ENCODE measurements at places on chromosomes 3 and 15.

GRCh38 chr3:77446084-77446483, 406.2 kb downstream of the ROBO2 start:
- no peak for DNase-seq

DNA sequence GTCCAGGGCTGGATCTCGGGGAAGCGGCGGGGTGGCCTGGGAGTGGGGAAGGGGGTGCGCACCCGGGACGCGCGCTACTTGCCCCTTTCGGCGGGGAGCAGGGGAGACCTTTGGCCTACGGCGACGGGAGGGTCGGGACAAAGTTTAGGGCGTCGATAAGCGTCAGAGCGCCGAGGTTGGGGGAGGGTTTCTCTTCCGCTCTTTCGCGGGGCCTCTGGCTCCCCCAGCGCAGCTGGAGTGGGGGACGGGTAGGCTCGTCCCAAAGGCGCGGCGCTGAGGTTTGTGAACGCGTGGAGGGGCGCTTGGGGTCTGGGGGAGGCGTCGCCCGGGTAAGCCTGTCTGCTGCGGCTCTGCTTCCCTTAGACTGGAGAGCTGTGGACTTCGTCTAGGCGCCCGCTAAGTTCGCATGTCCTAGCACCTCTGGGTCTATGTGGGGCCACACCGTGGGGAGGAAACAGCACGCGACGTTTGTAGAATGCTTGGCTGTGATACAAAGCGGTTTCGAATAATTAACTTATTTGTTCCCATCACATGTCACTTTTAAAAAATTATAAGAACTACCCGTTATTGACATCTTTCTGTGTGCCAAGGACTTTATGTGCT, 527 bp downstream of the B2M start:
- DNase-seq = peak; percentile 68

DNA sequence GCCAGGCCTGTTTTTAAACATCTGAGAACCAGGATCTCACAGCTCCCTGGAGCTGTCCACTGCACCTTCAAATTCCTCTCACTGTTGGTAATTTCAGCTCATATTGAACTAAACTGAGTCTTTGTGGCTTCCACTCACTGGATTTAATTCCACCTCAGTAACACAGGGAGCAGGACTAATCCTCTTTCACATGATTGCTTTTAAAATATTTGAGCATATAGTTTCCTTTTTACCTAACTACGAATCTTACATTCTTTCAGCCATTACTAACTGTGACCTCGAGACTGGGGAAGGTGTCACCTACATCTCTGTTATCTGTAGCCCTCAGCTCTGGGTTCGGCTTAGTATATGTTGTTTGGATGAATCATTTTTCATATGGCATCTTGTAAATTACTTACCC, 194.3 kb upstream of the C2CD4B start:
- no peak for DNase-seq

DNA sequence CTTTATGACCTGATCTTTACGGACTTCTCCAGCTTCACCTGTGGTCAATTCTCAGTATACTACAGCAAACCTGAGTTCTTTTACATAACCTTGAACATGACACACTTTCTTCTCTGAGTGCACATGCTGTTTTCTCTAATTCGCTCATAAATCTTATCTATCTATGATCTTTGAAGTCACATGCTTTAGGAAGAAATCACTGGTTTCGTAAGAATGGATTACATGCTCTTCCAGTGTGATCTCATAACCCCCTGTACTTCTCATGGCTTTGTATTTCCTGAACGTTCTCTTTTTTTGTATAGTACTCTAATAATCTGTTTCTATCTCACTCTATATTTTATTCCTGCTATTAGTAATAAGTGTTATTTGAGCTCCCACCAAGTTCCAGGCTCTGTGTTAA, 1165.2 kb downstream of the TBL1XR1 start:
- DNase-seq = no peak

DNA sequence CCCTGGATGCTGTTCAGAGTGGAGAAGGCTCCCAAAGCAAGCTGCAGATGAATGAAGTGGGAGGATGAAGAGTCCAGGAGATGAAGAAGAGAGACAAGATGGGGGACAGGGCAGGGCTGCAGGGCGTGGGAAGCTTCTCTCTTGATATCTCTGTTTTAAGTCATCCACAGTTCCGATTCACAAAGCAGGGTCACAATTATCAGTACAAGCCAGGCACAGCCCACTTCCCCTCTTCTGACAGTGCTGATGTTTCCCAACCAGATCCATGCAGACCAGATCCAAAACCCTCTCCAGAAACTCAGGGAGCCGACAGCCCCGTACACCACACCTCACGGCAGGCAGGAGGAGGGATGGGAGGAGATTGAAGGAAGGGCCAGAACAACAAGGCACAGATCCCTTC, 31.1 kb downstream of the NTRK3 start:
- no peak for DNase-seq

DNA sequence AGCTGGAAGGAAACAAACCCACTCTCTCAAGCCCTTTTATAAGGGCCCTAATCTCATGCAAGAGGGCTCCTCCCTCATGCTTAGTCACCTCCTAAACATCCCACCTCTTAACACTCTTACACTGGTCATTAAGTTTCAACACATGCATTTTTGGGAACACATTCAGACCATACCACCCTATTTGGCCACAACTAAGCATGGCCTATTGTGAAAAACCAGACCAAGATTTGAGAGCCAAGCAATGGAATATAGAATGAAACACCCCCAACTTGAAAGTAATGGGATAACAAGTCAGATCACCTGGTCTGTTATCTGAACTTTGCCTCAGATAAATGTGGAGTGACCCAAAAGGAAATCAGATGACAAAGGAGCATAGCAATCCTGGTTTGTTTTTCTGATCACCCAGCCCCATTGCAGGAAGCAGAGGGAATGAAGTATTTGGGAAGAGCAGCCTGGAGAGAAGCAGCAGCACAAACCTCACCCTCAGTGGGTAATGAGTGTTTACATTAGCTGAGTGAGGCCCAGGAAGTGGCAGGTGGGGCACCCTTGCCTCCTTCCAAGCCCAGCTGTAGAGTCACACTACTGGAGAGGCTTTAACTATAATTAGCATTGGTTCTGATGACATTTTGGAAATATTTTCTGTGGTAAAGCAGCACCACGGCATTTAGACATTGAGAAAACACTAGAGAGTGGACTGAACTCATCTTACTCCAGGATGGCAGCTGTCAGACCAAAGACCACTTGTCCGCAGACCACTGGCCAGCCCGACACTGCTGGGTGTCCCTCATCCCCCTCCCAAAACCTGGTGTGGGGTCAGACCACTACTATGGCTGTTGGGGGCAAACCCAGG, 48.8 kb upstream of the PRTG start:
- no peak for DNase-seq

DNA sequence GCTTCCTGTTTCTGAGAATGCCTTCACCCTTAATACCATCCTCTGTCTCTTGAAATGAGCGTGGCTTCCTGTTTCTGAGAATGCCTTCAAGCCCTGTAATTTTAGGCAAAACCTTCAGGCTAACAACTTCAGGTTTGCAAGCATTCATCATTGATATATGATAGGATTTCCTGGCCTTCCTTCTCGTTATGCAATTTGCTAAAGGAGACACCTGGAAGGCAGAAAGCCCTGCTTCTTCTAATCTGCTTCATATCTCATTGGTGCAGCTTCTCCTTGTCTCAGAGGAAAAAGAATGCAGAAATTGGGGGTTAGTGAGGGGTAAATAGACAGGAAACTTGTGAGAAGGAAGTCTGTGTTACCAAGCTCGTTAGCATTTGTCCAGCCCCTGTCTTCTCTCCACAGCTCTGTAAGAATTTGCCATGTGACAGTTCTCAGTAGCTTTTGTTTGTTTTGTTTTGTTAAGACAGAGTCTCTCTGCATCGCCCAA, 7.3 kb downstream of the ARL6IP5 start:
- DNase-seq = no peak

- no peak for DNase-seq
Observed at GRCh38 chr15:40050788-40051470, 11.9 kb upstream of the SRP14 start.

GRCh38 chr15:93107646-93108045, 18.6 kb upstream of the RGMA start:
- DNase-seq = no peak

GRCh38 chr15:73983211-73983727, 8.8 kb downstream of the STOML1 start:
- no peak for DNase-seq

DNA sequence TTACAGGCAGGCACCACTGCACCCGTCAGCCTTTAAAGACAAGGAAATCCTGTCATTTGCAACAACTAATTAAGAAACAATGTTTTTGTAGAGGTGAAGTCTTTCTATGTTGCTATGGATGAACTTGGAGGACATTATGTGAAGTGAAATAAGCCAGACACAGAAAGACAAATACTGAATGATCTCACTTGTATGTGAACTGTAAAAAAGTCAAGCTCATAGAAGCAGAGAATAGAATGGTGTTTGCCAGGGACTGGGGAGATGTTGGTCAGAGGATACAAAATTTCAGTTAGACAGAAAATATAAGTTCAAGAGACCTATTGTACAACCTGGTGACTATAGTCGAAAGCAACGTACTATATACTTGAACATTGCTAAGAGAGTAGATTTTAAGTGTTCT, 27.2 kb upstream of the ARPIN start:
- no peak for DNase-seq

DNA sequence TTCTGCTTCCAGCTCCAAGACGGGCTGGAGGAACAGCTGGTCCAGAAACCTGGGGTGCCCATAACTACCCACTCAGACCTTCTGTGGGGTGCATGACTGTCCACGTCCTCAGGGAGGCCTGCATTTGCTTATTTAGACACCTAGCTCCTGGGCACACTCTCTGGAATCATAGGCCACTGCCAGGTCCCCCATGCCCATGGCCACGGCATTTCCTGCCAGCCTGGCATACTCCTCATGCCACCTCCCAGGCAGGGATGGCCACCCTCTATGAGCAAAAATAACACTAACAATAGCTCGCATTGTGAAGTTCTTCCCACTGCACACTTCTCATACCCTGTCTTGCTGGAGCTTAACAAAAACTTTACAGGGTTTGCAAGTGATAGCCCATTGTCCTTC, 166.9 kb upstream of the TPM1 start:
- no peak for DNase-seq

DNA sequence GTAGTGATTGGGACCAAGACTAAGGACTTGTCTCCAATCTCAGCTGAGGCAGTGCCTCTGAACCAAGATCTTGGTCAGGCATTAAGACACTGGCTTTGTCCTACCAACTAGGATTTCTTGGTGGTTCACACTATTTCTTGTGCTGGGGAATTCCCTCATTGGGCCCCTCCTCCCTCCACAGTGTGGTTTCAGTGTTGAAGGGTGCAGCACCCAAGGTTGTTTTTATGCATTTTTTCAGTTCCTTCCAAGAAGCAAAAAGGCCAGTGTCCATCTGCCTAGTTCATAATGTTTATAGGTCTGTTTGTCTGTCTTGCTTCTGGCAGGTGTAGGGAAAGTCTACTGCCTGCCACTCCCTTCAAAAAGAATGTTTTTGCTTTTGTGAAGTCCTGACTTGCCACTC, 10.6 kb upstream of the ITPKA start:
- peak; percentile 35 for DNase-seq

- DNase-seq = no peak
Observed at GRCh38 chr15:89018207-89018606, 70.0 kb upstream of the ABHD2 start.

DNA sequence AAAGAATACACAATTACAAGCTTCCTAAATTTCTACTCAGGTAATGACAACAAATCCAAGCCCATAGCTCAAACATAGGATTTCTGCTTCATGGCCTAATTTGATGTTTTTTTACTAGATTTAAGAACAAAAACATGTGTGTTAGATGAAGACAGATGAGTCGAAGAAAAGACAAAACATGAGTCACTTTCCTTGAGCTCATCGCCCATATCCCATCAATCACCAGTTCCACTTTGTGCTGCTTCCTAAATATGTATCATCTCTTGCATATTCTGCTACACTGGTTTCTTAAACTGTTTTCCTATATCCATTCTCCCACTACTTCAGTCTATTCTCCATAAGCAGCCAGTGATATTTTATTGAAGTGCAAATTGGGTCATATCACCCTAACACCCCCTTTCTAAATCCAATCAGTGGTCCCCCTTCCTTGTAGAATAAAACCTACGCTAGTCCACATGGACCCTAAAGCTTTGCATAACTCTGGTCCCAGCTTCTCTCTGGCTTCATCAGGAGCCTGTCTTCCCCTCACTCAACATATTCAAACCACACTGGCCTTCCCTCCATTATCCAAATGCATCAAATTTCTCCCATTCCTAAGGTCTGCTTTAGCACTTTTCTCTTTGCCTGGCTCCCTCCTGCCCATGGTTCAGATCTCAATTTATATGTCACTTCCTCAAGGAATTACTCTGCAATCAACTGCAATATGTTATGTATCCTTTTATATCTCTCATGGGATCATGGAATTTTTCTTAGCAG, 1033.9 kb downstream of the FHIT start:
- DNase-seq = no peak

DNA sequence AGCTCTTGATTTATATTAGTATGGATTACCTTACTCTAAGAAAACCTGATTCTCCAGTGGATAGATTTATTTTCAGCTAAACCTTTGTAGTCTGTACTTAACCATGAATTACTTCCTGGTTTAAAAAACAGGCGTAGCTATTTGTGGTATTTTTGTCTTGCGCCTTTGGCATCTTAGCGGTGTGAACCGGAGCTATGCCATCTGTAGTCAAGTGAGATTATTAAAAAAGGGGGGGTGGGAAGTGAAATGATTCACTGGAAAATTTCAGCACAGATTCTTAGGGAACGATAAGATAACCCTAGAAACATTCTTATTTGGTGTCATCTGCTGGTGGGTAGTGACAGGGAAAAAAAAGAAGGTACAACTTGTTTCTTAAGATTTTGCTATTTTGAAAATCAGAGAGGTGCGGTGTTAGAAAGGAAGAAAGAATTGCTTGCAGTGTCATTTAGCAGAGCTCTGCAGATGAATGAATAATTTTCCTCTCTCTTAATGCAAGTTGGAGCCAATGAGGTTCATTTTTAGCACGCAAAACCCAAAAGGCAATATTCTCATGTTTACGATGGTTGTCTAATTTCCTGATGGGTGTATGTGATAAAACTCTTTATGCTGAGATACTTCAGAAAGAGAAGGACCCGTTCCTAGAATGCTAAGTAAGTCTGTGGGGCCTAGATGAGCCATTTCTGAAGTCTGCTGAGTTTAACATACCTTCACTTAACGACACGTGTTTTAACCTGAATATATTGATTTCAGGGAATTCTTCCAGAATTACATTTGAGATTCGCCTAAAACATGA, 44.0 kb downstream of the PSMD6 start:
- DNase-seq = no peak

- no peak for DNase-seq
Observed at GRCh38 chr3:182364323-182364722, 429.0 kb upstream of the ATP11B start.

- DNase-seq = no peak
Observed at GRCh38 chr3:63450634-63451363, 172.7 kb downstream of the SYNPR start.

GRCh38 chr15:71651750-71652186, 158.6 kb upstream of the NR2E3 start:
- no peak for DNase-seq

DNA sequence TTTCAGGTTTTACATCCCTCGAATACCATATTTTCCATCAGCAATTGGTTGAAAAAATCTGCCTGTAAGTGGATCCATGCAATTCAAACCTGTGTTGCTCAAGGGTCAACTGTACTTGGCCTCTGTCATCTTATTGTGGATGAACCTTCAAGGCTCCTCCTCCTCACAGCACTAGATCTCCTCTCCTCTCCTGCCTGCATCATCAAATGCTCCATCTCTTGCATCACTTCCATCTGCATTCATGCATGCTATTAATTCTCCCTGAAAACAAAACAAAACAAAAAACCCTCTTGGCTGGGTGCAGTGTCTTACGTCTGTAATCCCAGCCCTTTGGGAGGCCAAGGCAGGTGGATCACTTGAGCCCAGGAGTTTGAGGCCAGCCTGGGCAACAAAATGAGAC, 10.1 kb downstream of the BCL2L10 start:
- no peak for DNase-seq

Data from stimulated activated CD4-positive, alpha-beta T cell treated with anti-CD3 and anti-CD28 coated beads, Interleukin-2, amount 100 ng/mL, for 24 hours (primary cell).